ENCODE measurements at places on chromosomes 3 and 15.

GRCh38 chr15:86743283-86743903 is 663.7 kb downstream of the AGBL1 start:
- no peak for DNase-seq

DNA sequence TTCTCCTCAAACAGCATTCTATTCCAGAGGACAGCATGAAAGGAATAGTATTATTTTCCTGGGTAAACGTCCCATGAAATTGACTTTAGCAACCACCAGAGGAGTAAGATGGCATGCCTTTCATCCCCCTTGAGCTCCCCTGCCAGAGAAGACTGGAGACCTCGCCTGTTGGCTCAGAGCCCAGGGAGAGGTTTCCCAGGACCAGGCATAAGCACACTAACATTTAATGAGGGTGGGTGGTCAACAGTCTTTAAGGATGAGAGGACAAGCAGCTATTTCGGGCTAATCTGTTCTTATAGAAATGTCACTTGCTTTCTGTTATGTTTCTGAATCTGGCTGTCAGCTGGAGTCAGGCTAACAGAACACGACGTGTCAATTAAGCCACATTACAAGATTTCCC is 390.5 kb downstream of the GABRG3 start:
- DNase-seq: no peak

DNA sequence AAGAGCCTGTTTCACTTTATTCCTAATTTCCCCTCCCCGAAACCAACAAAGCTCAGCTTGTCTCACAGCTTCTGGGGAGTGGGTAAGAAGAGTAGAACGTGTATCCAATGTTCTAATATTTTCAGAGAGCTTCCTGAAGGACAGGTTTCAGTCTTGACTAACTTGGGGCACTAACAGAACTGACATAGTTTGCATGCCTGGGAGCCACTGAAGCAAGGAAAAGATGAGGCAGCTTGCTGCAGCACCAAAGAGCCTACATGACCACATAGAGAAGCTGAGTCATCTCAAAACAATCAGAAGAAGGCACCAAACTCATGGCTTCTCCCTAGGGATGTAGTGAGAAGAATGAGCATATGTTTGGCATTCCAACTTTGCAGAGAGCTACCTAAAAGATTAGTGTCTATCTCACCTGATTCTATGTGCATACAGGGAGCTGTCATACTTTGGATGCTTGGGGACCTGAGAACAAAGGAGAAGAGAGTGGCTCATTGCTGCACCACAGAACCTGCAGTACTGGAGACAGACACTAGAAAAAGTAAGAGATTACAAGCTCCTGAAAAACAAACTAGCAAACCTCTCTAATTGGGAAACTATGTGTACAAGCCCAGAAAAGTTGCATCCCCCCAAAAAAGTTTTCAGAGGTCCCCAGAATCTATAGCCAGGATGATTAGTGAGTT is 86.9 kb downstream of the DCLK3 start:
- DNase-seq: peak; percentile 98

DNA sequence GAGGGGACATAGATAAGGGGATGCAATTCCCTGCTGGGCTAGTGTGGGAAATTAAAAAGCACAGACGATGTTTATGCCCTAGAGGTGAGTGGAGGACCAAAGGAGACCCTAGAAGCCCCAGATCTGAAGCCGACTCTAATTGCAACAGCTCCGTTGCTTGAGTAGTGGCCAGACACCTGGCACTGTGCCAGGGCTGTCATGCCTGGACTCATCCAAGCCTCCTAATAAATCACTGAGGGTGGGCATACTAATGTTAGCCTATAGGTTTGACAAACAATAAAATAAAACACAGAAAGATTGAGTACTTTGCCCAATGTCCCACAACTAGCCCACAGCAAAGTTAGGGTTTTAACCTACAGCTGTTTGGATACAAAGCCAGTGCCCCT is 25.4 kb upstream of the MRPS22 start:
- no peak for DNase-seq

GRCh38 chr3:38599886-38600285 is 49.6 kb downstream of the SCN5A start:
- DNase-seq: no peak

DNA sequence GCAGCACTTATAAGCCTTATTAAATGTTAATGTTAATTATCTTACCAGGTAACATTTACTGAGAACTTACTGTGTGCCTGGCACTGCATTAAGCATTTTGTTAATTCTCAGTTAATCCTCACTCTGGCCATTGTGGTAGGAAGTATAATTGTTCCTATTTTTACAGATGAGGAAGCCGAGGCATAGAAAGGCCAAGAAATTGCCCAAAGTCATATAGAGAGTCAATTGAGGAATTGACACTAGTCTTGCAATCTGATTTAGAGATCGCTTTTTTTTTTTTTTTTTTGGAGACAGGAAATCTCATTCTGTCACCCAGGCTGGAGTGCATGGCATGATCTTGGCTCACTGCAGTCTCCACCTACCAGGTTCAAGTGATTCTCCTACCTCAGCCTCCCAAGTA is 132.6 kb upstream of the PROK2 start:
- no peak for DNase-seq

GRCh38 chr3:141103503-141103902 is 52.4 kb downstream of the SPSB4 start:
- no peak for DNase-seq

GRCh38 chr15:48784756-48785155 is 26.1 kb downstream of the CEP152 start:
- DNase-seq: no peak

DNA sequence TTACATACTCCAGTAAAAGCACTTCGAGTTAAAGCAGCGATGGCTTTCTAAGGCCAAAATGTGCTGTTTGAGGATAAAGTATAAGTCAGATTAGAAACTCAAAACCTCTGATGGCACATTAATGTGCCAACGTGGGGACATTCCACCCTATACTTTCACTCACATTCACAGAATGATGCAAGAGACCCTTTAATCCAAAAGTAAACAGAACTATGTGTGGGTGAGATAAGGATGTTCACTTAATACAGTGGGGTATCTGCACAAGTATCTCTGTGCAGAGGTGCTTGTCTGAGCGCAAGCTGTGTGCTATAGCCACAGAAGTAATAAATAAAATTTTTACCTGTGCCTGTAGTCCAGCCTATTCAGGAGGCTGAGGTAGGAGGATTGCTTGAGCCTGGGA is 100.3 kb upstream of the CHL1 start:
- no peak for DNase-seq

- peak; percentile 63 for DNase-seq
Measured at GRCh38 chr3:56251343-56251945, 216.8 kb downstream of the ERC2 start.

- no peak for DNase-seq
Measured at GRCh38 chr15:69026355-69026754, 11.9 kb downstream of the NOX5 start.

DNA sequence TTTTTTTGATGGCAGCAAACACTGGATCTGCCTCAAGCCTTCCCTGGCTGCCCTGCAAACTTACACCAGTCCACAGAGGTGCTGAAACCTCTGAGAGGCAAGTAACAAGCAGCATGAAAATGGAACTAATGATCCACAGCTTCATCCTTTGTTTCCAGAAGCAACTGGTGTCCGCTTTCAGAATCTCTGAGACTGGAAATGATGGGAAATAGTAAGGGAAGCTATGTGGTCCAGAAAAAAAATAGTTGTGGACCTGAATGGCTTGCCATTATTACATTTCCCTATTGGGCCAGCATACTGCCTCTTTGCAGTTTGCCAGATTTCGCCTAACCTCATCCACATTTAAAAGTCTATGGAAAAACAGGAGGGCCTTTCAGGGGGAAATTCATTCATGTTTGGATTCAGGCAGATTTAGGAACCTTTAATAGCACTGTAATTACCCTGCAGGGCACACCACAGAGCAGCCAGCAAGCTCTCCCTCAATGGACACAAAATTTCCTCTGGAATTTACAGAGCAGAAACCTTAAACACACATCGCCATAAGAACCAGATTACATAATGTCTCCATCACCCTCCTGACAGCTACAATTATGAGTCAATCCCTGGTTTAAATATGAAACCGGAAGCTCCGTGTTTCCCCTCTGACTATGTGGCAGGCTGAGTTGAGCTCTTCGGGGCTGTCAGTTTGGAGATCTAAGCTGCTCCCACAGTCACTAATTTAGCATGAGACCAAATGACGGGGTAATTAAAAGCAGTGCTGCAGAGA is 134.4 kb downstream of the TMCO5A start:
- peak; percentile 90 for DNase-seq

- no peak for DNase-seq
Measured at GRCh38 chr15:67389975-67390374, 131.0 kb upstream of the C15orf61 start.

DNA sequence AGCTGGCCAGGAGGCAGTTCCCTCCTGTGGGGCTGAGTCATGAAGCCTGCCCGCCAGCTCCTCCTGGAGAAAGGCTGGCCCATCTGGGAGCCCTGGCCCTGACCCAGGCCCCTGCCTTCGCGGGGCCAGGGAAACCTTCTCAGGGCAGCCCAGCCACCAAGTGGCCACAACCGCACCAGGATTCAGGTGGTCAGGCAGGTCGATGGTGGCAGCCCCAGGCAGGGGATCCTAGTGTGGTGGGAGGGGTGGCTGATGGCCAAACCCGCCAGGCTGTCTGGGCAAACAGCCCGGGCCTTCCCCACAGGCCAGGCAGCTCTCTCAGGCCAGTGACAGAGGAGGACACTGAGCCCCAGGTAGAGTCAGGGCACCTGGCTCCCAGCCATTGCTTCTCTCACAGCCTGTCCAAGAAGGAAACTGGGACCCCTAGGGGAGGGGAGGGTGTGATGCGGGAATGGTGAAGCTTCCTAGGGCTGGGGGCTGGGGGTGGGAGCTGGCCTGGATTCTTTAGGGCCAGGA is 1.2 kb downstream of the TWF2 start:
- DNase-seq: peak; percentile 81

GRCh38 chr15:40450047-40450446 is 9.3 kb downstream of the BAHD1 start:
- DNase-seq: no peak

- no peak for DNase-seq
Measured at GRCh38 chr3:43770426-43771103, 79.8 kb downstream of the ABHD5 start.

DNA sequence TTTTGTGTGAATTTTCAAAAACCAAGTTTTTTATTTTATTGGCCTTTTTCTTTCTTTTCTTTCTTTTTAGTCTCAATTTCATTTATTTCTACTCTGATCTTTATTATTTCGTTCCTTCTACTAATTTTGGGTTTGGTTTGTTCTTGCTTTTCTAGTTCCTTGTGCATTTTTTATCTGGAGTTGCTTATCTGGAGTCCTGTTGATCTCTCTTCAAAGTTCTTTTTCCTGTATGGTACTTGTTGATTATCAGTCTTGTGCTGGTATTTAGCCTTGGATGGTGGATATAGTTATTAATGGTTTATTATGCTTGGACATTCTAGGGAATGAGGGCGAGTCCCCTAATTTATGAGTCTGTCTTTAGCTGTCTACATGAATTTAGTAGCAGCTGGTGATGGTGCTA is 64.7 kb downstream of the LARS2 start:
- no peak for DNase-seq

DNA sequence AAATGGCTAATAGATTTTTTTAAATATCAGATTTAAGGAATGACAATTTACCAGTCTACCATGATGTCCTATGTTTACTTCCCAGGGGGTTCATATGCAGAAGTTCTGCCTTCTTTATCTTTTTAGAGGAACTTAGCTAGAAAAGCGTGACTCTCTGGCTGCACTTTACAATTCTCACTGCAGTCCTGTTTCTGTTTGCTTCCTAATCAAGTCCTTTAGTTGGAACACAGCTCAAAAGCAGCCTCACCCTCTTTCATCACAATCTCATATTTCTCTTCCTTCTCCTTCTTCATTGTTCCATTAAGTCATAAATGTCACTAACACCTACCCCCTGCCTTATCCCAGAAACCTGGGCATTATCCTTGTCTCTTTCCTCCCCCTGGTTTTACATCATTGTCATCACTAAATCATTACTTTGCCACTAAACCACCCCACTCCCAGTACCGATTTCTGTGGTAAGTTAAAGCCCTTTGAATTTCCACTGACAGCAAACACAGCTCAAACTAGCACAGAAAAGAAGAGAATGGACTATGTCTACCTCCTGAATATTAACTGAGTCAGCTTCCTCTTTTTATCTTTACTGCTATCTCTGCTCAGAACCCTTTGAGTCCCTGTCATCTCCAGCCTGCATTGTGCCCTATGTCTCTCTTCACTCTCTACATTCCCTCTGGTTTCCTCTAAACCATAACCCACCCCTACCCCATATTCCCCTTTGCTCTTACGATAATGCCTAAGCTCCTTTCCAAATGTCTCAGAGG is 13.8 kb upstream of the PPP4R2 start:
- DNase-seq: no peak

GRCh38 chr15:32843219-32843815 is 125.5 kb downstream of the GREM1 start:
- DNase-seq: peak; percentile 91

DNA sequence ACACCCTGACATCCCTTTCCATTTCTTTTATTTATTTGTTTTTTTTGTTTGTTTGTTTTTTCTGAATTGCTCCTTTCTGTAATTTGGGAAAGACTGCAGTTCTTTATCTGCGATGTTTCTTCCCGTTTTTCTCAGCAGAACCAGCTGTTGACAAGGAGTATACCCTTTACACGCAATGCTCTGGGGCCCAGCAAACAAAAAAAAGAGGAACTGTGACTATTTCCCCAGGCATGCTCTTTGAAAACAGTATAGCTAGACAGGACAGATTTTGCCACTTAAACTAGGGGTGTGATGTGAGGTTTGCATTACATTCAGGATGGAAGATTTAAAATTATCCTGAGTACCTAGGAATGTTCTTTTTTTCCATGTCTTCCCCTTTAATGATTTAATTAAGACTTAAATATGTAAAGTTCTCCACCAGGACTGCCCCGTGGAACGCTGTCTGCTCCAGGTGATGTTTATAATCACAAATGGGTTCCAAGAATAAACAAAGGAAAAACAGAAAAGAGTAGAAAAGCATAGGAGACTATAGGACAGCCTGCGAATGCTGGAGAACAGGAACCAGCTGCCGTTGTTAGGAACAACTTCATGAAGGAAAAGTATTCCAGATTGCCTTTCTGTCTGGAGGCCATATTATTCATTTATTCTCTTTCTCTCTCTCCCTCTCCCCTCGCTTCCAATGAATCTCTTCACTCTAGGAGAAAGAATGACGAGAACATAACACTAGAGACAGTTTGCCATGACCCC is 43.3 kb downstream of the TGFBR2 start:
- DNase-seq: peak; percentile 68

DNA sequence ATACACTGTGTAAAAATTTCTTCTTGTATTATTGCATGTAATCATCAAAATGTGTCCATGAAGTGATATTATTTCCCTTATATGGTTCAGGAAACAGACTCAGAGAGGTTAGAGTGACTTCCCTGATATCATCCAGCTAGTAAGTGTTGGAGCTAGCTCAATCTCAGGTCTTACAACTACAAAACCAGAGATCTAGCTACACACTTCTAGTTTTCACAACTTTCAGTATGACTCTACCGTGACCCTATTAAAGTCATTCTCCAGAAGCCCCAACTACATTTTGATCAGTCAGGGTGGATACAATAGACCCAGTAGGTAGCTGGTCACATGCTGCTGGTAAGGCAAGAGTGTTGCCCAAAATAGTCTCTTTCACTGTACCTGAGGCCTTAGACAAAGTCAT is 165.3 kb downstream of the GOLIM4 start:
- no peak for DNase-seq

- peak; percentile 41 for DNase-seq
Measured at GRCh38 chr15:68426116-68426515, 5.8 kb downstream of the ITGA11 start.

GRCh38 chr3:20181276-20181675 is 4.7 kb downstream of the SGO1 start:
- no peak for DNase-seq

Measured in fibroblast of skin of right quadriceps (primary cell).